Right atrium auricular region (tissue), 2 donors: ENCODE measurements at places on chromosomes 2 and 18. TPM values are rescaled to one million over a fixed set of nuclear protein-coding genes. Genes with fewer than 3 reads are reported as not detected.

Gene KCNE4
- 3.4 TPM for total RNA-seq

Gene GLB1L
- 3.4 TPM for total RNA-seq

GRCh38 chr2:7133521-7133920, 216.3 kb downstream of the RNF144A start:
- H3K4me1 ChIP-seq, result no peaks in the 10 kb centered on the region
- no peak for DNase-seq
- H3K4me3 ChIP-seq, result no peak overlapping the region
- no peaks in the 10 kb centered on the region for H3K27me3 ChIP-seq
- H3K27ac ChIP-seq, result no peak overlapping the region

DNA sequence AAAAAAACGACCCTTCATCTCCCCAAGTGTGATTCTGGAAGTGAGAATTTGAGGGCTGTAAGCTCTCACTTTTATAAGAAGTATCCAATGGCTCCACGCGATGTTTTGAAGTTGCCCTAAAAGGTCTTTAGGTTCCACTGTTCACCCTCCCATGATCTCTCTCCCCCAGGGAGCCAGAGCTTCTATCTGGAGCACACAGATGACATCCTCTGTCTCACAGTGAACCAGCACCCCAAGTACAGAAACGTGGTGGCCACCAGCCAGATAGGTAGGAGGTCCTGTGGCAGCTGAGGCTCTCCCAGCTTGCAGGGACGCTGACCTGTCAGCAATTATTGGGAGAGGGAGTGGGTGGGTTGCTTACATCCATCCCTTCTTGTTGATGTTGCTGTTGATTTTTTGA, 97.8 kb downstream of the RTN4 start:
- no peaks in the 10 kb centered on the region for H3K4me1 ChIP-seq
- no peak overlapping the region for H3K4me3 ChIP-seq
- no peak overlapping the region for H3K27ac ChIP-seq
- H3K27me3 ChIP-seq, result no peaks in the 10 kb centered on the region
- DNase-seq, result no peak

DNA sequence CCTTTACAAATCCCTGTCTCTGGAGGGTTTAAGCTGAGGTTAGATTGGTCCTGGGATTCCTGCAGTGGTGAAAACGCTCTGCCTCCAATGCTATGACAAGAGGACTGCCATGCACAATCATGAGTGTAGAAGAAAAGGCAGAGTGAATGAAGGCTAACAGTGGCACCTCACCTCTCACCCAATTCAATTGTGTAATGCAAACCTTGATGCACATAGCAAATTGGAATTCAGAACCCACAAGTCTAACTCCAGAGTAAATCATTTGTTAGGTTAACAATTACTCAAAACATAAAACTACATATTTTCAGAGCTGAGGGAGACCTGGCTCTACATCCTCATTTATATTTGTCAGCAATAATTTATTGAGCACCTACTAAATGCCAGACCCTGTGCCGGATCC, 1.8 kb downstream of the TGFBRAP1 start:
- no peak overlapping the region for H3K4me3 ChIP-seq
- H3K27me3 ChIP-seq, result no peaks in the 10 kb centered on the region
- H3K27ac ChIP-seq, result no peak overlapping the region
- H3K36me3 ChIP-seq, result peaks cover 2% of the 10 kb centered on the region
- H3K4me1 ChIP-seq, result no peaks in the 10 kb centered on the region
- DNase-seq, result no peak
